ENCODE measurements at places on chromosomes 12 and 14.

- no peak for DNase-seq
These were observed 1.6 kb upstream of the TAPBPL start for GRCh38 chr12:6450091-6450868.

DNA sequence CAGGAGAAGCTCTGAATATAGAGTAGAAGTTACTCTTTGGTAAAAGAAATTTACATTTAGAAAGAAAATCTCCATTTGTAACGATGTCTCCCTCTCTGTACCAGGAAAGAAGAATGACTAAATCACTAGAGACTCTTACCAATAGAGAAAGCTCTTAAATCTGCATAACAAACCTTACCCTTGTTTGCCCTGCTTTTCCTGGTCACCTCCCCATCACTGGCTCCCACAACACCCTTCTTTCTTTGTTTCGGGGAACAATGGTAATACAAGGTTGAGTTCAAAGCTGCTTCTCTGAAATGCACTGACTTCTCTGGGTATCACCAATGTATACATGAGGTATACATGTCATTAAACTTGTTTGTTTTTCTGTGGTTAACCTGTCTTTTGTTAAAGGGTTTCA is 351.1 kb upstream of the FLRT2 start:
- no peak for DNase-seq

- DNase-seq: no peak
These were observed 168.2 kb downstream of the ACSS3 start for GRCh38 chr12:81245907-81246570.

GRCh38 chr14:36675581-36675980 is 13.9 kb downstream of the PAX9 start:
- no peak for DNase-seq

GRCh38 chr14:64919618-64920017 is 5.4 kb downstream of the CHURC1 start:
- DNase-seq: no peak

- no peak for DNase-seq
These were observed 41.7 kb downstream of the ACADS start for GRCh38 chr12:120767071-120768024.

All from suprapubic skin (tissue), 4 donors.